ENCODE measurements at places on chromosomes 3 and 15.

DNA sequence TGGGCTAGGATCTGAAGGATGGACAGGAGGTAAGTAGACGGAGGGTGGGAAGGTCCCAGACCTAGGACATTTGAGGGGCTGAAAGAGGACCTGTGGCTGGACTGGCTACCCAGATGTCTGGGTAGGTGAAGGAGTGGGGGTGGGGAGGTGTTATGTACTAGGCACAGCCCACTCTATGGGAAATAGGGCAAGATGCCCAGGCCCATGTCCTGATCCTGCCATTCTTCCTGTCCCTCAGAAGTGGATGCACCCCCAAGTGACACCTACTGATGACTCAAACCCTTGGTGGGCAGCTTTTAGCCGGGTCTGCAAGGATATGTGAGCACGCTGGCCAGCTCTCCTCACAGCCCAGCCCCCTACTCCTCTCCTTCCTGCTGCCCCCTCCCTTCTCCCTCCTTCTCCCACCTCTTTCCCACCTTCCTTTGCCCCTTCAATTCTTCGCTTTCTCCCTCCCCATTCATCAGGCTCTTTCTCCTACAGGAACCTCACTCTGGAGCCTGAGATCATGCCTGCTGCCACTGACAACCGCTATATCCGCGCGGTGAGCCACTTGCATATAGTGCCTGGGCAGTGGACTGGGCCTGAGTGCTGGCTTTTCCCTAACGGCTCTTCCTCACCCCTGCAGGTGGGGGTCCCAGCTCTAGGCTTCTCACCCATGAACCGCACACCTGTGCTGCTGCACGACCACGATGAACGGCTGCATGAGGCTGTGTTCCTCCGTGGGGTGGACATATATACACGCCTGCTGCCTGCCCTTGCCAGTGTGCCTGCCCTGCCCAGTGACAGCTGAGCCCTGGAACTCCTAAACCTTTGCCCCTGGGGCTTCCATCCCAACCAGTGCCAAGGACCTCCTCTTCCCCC, 5.2 kb downstream of the ACY1 start:
- DNase-seq = no peak

DNA sequence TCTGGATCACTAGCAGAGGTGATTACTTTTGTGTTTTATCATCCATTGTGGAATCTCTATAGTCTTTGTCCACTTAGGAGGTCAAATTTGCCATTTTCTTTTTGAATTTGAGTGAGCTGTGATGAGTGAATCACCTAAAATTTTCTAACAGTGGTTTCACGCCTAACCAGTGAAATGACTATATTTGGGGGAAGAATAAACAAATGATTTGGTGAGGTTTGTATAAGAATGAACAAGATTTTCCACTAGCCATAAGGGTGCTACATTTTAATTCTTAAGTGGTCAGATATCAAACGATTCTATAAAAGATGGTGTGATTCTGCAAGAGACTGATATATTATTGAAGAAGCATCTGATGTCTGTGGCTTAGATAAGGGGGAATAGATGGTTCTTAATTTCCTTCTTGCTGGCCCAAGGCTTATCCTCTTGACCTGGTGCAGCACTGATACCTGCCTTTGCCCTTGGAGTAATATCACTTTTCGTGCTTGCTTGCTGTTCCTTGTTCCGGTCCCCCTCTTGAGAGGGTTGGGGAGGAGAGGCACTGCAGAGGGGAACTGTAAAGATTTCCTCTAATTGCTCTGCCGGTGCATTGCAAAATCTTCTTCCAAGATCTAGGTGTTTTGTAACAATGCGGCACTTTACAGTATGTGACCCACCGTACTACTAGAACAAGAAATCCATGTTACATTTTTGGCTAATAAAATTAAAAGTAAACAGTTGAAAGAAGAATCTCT, 14.5 kb downstream of the C3orf20 start:
- DNase-seq = no peak

GRCh38 chr15:98438326-98438725, 210.0 kb upstream of the IGF1R start:
- DNase-seq = no peak

- no peak for DNase-seq
Measured at GRCh38 chr15:78915341-78916087, 29.3 kb downstream of the CTSH start.

DNA sequence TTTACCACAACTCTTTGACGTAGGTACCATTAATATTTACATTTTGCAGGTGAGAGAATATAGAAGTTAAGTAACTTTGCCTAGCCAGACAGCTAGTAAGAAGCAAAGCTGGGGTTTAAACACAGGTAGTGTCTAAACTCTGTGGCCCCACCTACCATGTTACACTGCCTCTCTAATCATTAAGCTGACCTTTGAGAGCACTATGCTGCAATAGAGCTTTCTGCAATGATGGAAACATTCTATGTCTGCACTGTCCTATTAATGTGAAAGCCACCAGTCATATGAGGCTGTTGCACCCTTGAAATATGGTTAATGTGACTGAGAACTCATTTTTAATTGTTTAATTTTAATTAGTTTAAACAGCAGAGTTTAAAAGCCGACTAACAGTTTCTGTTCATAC, 6.3 kb upstream of the RARB start:
- DNase-seq = no peak

DNA sequence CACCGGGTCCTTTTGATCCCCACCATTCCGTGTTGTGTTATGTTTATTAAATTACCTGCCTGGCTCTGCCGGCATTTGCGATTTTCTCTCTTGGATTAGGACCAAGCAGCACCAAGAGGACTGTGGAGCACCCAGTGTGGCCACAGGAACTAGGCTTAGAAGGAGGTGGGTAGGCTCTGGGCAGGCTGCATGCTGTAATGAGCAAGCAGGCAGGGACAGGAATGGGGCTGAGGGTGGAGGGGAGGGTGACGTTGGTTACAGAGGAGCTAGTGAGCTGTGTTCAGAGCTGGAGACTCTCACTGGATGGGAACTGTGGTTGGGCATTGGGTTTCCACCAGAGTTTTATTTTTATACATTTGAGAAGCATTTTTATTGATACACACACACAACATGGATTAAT, 7.9 kb upstream of the SCN5A start:
- no peak for DNase-seq

Data from PC-3 (cell line).